Hypothalamus (tissue), 51 donors: ENCODE measurements at places on chromosomes 6 and 20.

DNA sequence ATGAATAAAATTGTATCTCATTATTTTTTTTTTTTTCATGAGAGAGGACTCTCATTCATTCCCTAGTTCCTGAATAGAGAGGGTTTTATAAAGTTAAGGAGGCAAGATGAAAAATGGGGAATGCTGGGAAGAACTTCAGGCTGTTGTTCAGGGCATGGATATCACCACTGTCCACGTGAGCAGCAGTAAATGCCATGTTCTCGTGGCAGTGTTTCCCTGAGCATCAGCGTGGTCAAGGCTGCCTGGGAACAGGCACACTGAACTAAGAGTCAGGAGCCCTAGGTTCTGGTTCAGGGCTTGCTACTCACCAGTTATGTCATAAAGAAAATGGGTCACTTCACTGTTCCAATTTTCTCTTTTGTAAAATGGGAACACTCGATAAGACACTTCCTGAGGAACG, 93.2 kb downstream of the MAN1A1 start:
- DNase-seq = no peak

- DNase-seq = no peak
These were observed 120.5 kb downstream of the SOD2 start for GRCh38 chr6:159572439-159573110.

DNA sequence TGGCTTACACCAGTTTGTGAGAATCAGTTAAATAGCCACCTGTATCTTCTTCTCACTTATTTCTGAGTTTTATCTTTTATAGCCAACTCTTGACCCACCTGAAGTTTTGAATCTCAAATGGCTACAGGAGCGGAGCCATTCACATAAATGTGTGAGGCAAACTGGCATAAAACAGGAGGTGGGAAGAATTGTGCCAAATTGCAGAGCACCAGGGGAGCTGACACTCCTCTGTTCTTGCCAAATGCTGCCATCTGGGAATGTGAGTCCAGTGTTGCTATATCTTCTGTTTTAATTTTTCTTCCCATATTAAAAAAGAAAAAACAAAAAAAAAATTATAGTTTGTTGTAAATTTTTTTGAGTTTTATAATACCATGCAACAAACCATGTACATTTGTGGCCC, 17.0 kb upstream of the RNF146 start:
- DNase-seq = no peak

GRCh38 chr6:35468980-35469750, 964 bp downstream of the RPL10A start:
- DNase-seq = no peak

- DNase-seq = no peak
These were observed 100.1 kb upstream of the CCDC28A start for GRCh38 chr6:138673346-138674014.

DNA sequence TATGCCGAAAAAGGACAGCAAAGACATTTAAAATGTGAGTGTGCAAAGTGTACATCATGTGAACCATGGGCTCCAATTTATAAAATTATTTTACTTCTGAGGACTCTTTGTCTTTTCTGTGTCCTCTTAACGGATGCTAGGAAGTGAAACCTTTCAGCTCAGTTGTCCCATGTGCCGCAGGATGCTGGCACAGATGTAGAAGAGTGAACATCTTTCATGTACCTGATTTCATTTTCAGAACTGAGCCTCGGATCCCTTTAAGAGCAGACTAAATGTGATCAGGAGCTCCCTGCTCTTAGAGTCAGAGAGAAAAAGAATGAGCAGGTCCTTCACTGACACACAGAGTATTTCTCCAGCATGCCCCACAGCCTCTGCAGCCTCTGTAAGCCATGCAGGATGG, 27.6 kb upstream of the FUCA2 start:
- DNase-seq = no peak

DNA sequence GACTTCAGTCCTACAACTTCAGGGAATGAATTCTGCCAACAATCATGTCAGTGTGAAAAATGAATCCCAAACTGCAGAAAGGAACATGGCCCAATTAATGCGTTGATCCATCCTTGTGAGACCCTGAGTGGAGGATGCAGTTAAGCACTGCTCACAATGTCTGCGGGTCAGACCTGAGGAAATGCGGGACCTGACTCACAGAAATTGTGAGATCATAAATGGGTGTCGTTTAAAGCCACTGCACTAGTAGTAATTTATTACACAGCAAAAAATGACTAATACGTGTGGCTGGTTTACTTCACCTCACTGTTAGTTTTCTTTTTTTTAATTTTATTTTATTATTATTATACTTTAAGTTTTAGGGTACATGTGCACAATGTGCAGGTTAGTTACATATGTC, 505.0 kb downstream of the PRKN start:
- DNase-seq = no peak

- DNase-seq = no peak
These were observed 9.8 kb downstream of the SOX4 start for GRCh38 chr6:21603082-21603952.

GRCh38 chr6:4271761-4272470, 136.5 kb upstream of the ECI2 start:
- DNase-seq = no peak

DNA sequence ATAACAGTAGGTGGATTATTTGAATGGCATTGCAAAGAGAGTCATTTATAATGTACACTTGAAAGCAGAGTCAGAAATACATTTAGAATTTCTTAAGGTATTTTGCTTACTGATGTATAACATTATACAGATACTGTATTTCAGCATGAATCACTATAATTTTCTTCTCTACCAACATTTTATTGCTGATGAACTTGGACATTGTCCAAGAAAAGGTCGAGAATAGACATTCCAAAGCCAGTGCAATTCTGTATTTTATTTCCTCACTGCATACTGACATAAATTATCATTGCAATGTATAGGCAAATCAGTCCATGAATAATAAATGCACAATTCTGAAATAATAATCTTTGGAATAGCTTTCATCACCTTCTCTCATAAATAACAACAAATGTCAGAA, 1420.0 kb upstream of the EYS start:
- no peak for DNase-seq

- DNase-seq = no peak
These were observed 2.1 kb upstream of the TFB1M start for GRCh38 chr6:155316419-155316818.

DNA sequence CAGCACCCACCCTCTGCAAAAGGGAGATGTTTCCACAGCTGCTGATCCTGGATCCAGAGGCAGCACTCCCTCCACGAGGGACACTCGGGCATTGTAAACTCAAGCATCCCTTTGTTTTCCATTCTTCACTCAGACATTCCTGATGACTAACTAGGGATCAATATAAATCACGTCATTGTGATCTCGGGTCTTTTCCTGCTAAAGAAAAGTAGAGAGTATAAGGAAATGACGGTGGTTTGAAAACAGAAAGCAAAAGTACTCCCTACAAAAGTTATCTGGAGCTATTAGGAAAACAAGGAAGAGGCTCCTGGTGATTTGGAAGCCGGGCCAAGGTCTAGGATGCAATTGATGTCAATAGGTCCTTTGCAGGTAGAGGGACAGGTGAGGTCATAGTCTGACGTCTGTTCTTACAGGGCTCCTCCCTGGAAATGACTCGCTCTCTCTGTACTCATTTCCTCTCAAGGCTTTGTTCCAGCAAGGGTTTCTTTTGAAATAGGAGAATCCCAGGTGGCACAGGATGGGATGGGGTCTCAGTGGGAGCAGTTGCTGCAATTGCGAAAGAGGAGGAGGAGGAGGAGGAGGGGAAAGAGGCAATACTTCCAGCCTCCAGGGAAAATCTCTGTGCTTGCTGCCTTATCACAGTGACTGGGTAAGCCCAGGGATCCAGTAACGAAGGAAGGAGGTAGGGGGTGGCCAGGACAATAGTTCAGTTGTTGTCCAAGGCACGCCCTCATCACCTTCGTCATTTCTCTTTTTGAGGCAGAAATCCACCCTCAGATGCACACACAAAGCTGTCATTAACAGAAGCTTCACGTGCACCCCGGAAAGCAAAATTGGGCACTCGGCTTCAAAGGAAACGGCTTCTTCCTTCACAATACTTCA, 222.8 kb downstream of the LY86 start:
- DNase-seq = no peak

- DNase-seq = no peak
These were observed 241.9 kb upstream of the ZFP64 start for GRCh38 chr20:52433326-52434040.

DNA sequence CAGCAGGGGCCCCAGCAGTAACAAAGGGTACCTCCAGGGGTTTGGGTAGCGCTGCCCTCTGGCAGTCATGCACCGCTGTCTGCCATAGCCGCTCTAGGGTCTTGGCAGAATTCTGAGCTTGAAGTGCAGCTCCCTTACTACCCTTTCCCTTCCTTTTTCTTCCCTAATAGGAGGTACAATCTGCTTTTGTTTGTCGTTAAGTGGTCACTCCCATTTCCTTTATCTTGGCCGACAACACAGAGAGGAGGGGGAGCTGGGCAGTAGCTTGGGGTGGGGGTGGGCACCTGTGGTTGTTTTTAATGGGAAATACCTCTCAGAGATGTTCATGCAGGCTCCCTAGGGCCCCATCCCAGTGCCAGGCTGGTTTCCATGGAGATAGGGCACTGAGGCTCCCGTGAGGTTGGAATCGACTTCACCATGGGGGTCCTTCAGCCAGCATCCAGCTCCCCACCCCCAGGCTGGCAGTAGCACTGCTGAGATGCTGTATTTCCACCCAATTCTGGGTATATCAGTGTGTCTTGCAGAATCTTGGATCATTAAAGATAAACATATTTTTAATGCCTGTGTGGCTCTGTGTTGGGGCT, 18.6 kb downstream of the CCDC167 start:
- no peak for DNase-seq

- no peak for DNase-seq
These were observed 107.3 kb downstream of the SYCP2 start for GRCh38 chr20:59825944-59826759.

DNA sequence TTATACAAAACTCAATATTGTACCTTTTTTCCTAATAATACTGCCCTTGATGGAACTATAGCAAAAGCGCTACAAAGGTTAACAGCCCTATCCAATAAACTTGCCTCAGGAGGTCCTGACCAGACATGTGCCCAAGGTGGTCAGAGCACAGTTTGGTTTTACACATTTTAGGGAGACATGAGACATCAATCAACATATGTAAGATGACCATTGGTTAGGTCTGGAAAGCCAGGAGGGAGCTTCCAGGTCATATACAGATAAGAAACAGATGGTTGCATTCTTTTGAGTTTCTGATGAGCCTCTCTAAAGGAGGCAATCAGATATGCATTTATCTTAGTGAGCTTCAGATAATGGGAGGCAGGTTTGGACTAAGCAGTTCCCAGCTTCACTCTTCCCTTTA, 91.6 kb downstream of the PLG start:
- no peak for DNase-seq

- DNase-seq = no peak
These were observed 2.8 kb downstream of the HECA start for GRCh38 chr6:139137706-139138105.

- peak; percentile 16 for DNase-seq
These were observed 30.2 kb downstream of the KLHL31 start for GRCh38 chr6:53635322-53635721.

DNA sequence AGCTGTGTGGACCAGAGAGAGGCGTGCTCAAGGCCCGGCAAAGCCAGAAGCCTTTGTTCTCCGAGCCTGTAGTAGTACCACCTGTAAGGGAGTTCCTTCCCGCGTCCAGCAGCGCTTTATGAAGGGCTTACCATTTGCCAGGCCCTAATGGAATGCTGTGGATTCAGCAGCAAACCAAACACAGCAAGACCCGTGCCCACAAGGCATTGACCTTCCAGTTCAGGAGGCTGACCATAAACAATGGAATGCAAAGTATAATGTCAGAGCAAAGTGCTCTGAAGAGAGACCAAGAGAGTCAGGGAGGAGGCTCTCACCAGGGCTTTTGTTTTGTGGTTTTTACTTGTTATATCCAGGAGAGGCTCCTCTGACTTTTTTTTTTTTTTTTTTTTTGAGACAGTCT, 209.8 kb downstream of the ZMYND8 start:
- no peak for DNase-seq

DNA sequence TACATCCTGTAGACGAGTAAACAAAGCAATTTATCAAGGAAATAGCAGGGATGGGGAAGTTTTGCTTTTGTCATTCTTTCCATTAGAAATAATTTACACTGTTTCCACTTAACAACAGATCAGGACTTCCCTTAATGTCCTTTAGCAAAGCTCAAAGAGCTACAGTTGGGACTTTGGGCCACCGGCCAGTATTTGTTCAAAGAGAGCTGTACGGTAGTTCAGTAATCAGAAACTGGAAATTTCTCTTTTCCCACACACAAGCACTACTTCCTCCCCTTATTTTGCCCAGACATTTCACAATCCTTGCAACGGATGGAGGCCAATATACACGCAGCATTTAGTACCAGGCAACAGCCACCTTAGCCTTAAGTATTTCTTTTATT, 12.1 kb upstream of the HINT3 start:
- DNase-seq = peak; percentile 18

- no peak for DNase-seq
These were observed 40.4 kb downstream of the SPDEF start for GRCh38 chr6:34515473-34516387.

GRCh38 chr20:53621482-53622246, 28.0 kb upstream of the ZNF217 start:
- no peak for DNase-seq

DNA sequence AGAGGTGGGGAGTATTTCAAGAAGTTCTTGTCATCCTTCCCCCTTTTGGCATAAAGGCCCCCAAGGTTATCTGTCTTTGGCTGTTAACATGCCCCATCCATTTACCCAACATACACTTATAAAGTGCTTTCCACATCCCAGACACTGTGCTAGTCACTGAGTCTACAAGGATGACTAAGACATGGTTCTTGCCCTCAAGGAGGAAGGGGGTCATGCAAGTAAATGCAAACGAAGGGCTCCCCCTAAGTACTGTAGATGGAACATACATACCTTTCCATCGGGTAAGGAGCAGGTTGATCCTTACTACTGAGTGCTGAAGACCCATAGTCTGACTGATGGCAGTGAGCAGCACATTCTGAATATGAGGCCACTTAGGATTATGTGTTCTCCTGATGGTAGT, 38.3 kb downstream of the HECA start:
- DNase-seq = no peak

DNA sequence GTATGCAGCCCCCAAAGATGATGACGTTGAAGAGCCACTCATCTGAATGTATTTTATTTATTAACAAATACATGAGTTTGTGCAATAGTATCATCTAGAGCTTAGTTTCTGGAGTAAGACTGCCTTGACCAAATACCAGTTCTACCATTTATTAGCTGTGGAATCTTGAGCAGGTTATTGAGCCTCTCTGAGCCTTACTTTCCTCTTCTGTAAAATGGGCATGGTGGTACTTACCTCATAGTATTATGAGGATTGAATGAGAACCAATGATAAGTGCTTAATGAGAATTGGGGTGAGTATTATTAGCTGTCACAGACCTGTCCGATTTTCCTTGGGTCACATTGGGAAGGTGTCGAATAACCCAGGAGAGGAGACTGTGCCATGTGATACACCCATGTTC, 164.2 kb upstream of the RNF24 start:
- DNase-seq = no peak
